ENCODE measurements at places on chromosomes 2 and 18.

DNA sequence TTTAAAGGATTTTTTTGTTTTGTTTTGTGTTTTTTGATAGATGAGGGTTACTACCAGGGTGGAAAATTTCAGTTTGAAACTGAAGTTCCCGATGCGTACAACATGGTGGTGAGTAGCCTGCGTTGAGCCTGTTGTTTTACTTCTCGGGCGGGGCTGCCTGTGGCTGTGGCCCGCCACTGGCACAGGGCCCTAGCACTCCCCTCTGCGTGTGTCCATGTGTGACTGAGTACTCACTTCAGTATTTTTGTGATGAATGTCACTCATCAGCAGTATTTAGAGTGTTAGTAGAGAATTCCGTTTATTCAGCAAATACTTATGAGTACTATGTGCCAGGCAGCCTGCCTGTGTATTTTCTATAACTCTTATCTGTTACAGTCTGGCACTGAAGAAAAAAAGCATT lies 44.3 kb upstream of the SCLY start:
- no peak for DNase-seq

DNA sequence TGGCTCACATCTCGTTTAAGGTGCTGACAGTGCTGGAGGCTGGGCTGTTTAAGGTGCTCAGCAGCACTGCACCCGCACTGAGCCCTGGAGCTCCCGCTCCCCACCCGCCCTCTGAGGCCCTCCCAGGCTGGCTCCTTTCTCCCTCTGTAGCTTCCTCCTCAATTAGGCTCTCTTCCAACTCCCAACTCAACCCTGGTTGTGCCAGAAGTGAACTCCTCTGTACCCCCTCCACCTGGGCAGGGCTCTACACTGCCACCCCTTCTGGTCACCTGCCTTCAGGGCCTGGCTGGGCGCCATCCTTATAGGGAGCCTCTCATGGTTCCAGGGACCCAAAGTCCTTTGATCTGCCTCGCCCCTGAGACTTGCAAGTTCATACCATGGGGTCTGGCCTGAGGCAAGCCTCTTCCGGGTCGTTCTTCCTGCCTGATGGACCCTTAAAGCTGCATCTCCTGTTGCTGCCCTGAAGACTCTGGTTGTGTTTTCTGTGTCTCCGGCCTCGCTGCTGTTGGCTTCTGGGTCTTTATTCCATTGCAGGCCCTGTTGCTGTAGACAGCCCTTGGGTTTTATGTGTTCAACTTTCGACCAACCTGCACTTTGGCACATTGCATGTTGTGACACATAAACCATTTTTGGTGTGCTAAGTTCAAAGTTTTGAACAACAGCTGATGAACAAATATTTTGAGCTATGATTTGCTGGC lies 199.6 kb downstream of the LDLRAD4 start:
- DNase-seq, result no peak

GRCh38 chr18:59570796-59571195 lies 126.4 kb downstream of the CCBE1 start:
- DNase-seq, result no peak

- DNase-seq, result no peak
Observed at GRCh38 chr2:45008296-45009129, 739 bp downstream of the SIX2 start.

DNA sequence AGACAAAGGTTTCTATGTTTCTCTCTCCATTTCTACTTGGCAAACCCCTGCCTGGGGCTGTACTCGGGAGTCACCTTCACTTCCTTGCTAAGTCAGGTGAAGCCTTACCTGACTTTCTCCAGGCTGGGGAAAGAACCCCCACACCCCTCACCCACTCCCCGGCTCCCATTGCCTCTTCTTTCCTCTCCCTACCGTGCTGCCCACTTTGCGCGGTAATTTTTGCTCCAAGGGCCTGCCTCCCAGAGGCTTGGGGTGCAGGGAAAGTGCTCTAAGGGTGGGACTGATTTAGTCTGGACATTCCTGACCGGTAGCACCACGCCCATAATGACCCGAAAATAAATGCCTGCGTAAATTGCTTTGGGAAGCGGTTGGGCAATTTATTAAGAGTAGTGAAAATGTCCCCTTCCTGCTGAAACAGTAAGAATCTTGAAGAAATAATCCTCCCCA lies 49.1 kb upstream of the ATP6V1B1 start:
- no peak for DNase-seq

DNA sequence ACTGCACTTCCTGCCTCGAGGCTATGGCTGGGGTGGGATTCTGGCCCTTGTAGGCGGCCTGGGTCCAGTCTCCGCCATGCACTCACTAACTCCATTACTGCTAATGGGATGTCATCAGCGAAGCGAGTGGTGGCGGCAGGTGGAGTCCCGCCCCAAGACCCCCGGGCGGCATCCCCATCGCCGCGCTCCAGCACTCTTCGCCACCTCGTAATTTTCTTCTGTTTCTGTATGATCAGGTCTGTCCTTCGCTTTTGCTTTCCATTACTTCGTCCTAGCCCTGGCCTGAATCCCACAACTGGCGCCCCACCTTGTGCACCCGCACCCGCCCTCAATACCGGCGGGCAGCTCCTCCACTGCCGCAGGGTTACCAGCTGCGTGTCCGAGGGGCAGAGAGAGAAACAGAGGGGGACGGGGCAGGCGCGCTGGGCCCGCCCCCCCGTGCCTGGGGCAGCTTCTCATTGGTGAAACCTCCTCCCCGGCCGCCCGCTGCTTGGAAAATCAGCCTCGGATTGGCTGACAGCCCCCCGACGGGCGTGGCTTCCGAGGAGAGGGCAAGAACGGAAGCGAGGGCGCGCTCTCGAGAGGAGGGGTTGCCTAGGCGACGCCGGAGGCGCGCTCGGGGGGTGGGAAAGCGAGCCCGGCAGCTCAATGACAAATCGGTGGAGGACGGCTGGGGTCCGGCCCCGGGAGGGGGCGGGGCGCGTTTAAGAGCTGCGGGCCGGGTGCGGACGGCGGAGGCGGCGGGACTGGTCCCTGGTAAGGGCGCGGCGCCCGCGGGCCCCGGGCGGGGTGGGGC lies at the start of gene RALB:
Gene RALB (plus strand): TSS at position 628 of the 796 bp plus-strand sequence. CDS start 25,813 bp downstream, outside the sequence.
- DNase-seq, result peak; percentile 99

- no peak for DNase-seq
Observed at GRCh38 chr2:150325656-150326314, 161.7 kb downstream of the RND3 start.

DNA sequence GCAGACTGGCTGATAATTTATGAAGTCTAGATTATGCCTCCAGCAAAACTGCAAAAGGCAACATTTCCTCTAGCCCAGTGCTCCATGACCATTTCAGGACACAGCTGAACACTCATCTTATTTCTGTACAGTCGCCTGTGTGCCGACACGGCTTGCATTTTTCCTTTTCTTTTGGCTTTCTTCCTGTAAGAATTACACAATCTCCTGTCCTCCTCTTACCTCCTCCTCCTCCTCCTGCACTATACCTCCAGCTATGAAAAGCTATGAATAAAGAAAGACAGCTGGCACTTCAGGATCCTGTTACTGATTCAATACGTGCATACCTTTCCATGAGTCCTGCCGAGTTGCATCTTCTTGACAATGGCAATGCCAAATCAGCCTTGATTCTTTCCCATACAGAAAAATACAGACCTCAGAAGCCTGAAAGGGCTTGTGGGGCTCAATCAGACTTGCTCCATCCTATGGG lies 32.2 kb upstream of the TRIB2 start:
- no peak for DNase-seq

DNA sequence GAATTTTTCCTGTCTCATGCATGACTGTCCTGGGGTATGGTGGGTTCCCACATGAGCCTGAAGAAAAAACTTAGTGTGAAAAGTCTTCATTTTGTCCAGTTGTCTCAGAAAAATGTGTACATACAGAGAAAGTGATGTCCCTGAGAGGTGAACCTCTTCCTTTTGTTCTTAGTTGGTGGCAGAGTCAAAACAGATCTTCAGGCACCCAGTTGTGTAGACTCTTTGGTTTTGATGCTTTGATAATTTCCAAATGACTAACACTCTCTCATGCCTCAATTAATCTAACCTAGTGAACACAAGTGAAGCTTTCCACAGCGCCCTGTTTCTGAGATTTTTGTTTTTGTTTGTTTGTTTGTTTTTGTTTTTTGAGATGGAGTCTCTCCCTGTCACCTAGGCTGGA lies 273.5 kb downstream of the PIK3C3 start:
- no peak for DNase-seq
